ENCODE measurements at places on chromosomes 3 and 15. TPM values are rescaled to one million over a fixed set of nuclear protein-coding genes. Genes with fewer than 3 reads are reported as not detected.

The ITIH1 gene
- 1,400 TPM for total RNA-seq

The SPINT1 gene
- 1.2 TPM for total RNA-seq

The LTK gene
- 2.6 TPM for total RNA-seq

The ARID3B gene
- total RNA-seq, result 6.6 TPM

The CCNB2 gene
- total RNA-seq, result 53.1 TPM

The COMMD2 gene
- 11.8 TPM for total RNA-seq

The CAPN3 gene
- 6.1 TPM for total RNA-seq

Measured in liver (tissue), 10 donors.